ENCODE measurements at places on chromosomes 13 and 19.

- no peak for DNase-seq
Observed at GRCh38 chr19:3336351-3336679, 30.1 kb upstream of the NFIC start.

DNA sequence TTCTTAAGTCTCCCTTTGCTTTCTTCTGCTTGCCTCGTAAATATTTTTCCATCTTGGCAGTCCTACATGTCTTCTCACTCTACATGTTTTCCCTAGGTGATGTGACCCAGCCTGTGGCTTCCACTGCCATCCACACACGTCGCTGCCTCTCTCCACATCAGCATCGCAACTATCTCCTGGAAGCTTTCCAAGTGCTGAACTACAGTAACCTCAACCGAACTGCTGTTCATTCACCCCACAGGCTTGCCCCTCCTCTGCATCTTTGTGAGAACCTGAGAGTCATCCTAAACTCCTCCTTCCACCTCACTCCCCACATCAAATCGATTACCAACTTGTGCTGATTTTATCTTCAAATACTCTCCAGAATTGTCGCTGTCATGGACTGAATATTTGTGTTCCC is 41.2 kb upstream of the USPL1 start:
- peak; percentile 81 for DNase-seq

- DNase-seq: no peak
Observed at GRCh38 chr19:4173479-4174212, 8.7 kb downstream of the SIRT6 start.

DNA sequence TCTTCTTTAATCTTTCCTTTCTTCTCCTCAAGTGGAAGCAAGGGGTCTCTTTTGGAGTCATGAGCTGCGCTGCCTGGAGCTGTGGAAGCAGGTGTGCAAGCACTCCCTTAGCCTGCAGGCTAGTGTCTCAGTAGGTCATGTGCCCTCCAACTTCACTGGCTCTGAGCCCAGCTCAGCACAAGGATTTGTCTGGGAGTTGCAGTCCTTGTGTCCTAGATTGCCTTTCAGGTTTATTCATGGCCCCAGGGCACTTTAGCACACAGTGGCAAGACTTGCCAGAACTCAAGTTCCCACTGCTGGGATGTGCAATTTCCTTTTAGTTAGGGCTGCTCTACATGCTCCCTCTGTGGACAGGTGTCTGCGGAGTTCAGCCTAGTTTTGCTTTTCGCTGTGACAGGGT is 211.7 kb downstream of the LIG4 start:
- no peak for DNase-seq

GRCh38 chr13:73479351-73479750 is 420.5 kb downstream of the KLF5 start:
- DNase-seq: no peak

- DNase-seq: no peak
Observed at GRCh38 chr13:77548095-77548494, 12.6 kb downstream of the SCEL start.

GRCh38 chr19:23377276-23377675 is 18.0 kb downstream of the ZNF91 start:
- no peak for DNase-seq

GRCh38 chr19:10662384-10663251 is 8.5 kb downstream of the ILF3 start:
- DNase-seq: no peak

- no peak for DNase-seq
Observed at GRCh38 chr19:46984077-46985010, 35.3 kb upstream of the NPAS1 start.

GRCh38 chr13:58946274-58946673 is 1217.5 kb downstream of the DIAPH3 start:
- DNase-seq: no peak

GRCh38 chr19:28168557-28168956 is 1044.4 kb downstream of the UQCRFS1 start:
- DNase-seq: no peak

- DNase-seq: no peak
Observed at GRCh38 chr19:30131246-30131645, 189.2 kb downstream of the URI1 start.

GRCh38 chr19:2331601-2332246 is 3.2 kb downstream of the SPPL2B start:
- DNase-seq: no peak
